ENCODE measurements at places on chromosomes 16 and 17.

GRCh38 chr17:55117164-55117563 lies 147.6 kb upstream of the HLF start:
- DNase-seq, result no peak

GRCh38 chr16:85168732-85169256 lies 56.5 kb upstream of the CIBAR2 start:
- no peak for DNase-seq

GRCh38 chr16:78421181-78421708 lies 321.8 kb downstream of the WWOX start:
- DNase-seq, result no peak

DNA sequence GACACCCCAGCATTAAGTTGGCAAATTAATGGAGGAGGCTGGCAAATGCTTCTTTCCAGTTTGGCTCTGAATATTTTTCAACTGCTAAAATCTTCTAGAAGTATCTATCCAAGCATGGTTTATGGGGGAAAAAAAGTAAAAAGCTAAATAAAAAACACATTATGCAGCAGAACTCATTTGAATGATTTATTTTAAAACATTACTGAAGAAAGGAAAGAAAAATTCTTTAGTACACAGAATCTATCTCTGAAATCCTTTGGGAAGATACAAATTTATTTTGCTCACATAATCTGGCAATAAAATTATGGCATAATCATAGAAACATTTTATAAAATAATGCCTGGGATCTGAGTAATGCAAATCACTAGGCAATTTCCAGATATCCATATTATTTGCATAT lies 328.1 kb upstream of the MON1B start:
- DNase-seq, result no peak

- DNase-seq, result no peak
Observed at GRCh38 chr17:71084219-71084618, 914.9 kb downstream of the KCNJ2 start.

GRCh38 chr17:27321372-27321771 lies 27.5 kb downstream of the WSB1 start:
- no peak for DNase-seq

DNA sequence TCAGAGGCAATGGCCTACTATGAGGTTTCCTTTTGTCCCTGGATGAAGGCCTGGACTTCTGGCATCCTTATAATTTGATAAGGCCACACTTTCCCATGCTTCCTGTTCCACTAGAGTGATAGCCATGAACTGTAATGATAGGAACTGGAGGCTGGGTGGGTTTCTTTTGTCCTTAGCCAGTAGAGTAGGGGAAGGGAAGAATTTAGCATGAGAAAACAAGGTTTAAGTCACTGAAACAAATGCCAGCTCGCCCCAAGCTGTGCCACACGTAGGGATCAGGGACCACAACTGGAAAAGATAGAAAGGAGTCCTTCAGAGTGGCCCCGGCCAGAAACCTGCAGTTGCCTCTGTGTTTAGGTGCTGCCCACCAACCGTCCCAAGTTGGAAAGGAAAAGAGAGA lies 80.9 kb upstream of the C17orf78 start:
- no peak for DNase-seq

All from effector memory CD8-positive, alpha-beta T cell (primary cell).